ENCODE measurements at places on chromosomes 7 and 10. TPM values are rescaled to one million over a fixed set of nuclear protein-coding genes. Genes with fewer than 3 reads are reported as not detected.
A peak's percentile ranks its signal among the peaks of the same experiment; 100 is the strongest.

DNA sequence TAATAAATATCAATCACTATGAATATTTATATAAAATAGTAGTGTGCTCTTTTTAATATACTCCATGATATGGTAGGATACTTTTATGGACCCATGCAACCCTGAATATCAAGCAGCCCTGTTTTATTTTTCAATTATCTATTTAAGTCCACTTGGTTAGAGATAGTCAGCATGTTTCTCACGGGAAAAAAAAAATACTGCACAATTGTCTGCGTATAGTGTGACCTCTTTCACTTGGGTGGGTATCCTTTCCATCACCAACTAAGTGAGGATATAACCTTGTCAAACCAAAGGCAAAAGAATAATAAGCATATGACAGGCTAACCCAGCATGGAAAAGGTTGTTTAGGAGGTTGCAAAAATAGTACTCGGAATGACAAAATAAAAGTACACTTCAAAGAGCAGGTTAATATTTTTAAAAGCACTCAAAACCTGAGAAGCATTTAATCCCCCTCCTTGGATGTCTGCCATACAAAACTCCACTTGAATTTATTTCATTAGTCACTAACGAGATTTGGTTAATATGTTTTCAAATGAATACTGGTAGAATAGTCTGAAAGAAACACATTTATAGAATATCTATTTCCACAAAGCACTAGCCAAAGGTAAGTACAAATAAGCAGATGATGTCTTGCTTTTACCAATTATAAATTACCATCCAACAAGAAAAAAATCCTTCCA is 76.5 kb downstream of the IMMP2L start:
- no peaks in the 10 kb centered on the region for H3K4me1 ChIP-seq
- no peaks in the 10 kb centered on the region for H3K36me3 ChIP-seq
- DNase-seq, result no peak
- no peaks in the 10 kb centered on the region for H3K27me3 ChIP-seq

DNA sequence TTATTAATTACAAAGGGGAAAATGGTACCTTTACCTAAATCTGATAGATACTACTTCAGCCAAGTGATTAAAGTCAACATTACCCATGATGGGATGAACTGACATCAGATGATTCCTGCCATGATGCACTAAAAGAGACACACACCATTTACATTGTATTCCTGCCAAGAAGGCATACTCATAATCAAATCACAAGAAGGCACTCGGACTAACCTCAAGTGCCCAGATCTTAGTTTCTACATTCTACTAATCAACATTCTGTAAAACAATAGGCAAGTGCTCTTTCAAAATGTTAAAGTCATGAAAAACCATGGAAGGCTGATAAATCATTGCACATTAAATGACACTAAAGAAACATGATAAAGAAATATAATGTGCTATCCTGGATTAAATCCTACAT is 44.4 kb downstream of the SLC35G1 start:
- no peaks in the 10 kb centered on the region for H3K4me1 ChIP-seq
- H3K27ac ChIP-seq, result no peak overlapping the region
- no peaks in the 10 kb centered on the region for H3K27me3 ChIP-seq
- no peaks in the 10 kb centered on the region for H3K36me3 ChIP-seq
- DNase-seq, result no peak

GRCh38 chr10:19500959-19501358 is 315.3 kb upstream of the PLXDC2 start:
- no peak overlapping the region for H3K27ac ChIP-seq
- no peak for DNase-seq
- H3K4me3 ChIP-seq, result no peak overlapping the region
- H3K4me1 ChIP-seq, result no peaks in the 10 kb centered on the region
- H3K36me3 ChIP-seq, result no peaks in the 10 kb centered on the region

DNA sequence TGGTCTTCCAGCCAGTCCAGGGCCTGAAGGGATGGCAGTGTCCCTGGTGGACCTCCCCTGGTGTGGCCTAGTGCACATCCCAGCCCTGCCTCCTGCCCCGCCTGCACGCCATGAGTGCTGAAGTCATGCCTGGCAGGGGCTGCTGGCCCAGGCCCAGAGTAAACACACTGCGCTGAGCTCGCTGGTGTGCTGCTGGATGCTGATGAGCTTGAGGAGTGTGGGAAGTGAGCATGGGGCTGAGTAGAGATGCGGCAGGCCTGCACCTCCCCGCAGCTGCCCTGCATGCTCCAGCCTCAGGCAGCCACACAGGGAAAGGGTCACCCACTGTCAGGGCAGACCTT is 43.2 kb downstream of the HTRA1 start:
- H3K27ac ChIP-seq, result no peak overlapping the region
- H3K4me3 ChIP-seq, result no peak overlapping the region
- peak; percentile 46 for DNase-seq
- no peaks in the 10 kb centered on the region for H3K36me3 ChIP-seq
- H3K4me1 ChIP-seq, result peaks cover 4% of the 10 kb centered on the region

DNA sequence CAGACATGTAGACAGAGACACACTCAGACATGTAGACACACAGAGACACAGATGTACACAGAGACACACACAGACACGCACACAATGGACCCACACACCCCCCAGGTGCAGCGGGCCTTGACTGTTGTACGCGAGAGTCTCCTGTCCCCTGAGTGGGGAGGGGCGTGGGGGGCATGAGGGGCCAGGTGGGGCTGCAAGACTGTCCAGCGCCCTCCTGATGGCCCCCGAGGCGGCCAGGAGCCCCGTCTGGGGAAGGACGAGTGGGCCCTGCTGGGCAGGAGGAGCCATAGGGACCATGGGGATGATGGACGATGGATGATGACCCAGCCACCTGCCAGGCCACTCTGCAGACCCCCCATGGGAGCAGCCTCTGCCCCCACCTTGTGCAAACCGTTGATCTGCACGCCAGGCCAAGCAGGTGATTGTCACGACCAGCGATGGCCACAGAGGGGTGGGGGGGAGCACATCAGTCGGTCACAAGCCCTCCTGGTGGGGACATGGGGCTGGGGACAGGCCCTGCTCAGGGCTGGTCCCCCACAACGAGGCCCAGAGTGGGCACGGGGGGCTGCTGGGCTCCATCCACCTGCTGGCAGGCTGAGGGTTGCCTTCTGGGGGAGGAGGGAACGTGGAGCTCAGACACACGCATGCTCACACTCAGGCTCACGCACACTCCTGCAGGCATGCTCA is 11.6 kb downstream of the VENTX start:
- no peaks in the 10 kb centered on the region for H3K36me3 ChIP-seq
- no peak for DNase-seq
- H3K27ac ChIP-seq, result peak overlapping the region; percentile 94
- H3K4me3 ChIP-seq, result no peak overlapping the region
- H3K27me3 ChIP-seq, result no peaks in the 10 kb centered on the region
- peaks cover 43% of the 10 kb centered on the region for H3K4me1 ChIP-seq

- no peak overlapping the region for H3K27ac ChIP-seq
- no peaks in the 10 kb centered on the region for H3K36me3 ChIP-seq
- no peak for DNase-seq
- H3K4me1 ChIP-seq, result peaks cover 6% of the 10 kb centered on the region
Measured at GRCh38 chr7:130419658-130420057, 21.2 kb downstream of the CEP41 start.

- H3K27ac ChIP-seq, result no peak overlapping the region
- peaks cover 15% of the 10 kb centered on the region for H3K4me1 ChIP-seq
- no peaks in the 10 kb centered on the region for H3K36me3 ChIP-seq
Measured at GRCh38 chr7:108463613-108464012, 7.4 kb upstream of the NRCAM start.

DNA sequence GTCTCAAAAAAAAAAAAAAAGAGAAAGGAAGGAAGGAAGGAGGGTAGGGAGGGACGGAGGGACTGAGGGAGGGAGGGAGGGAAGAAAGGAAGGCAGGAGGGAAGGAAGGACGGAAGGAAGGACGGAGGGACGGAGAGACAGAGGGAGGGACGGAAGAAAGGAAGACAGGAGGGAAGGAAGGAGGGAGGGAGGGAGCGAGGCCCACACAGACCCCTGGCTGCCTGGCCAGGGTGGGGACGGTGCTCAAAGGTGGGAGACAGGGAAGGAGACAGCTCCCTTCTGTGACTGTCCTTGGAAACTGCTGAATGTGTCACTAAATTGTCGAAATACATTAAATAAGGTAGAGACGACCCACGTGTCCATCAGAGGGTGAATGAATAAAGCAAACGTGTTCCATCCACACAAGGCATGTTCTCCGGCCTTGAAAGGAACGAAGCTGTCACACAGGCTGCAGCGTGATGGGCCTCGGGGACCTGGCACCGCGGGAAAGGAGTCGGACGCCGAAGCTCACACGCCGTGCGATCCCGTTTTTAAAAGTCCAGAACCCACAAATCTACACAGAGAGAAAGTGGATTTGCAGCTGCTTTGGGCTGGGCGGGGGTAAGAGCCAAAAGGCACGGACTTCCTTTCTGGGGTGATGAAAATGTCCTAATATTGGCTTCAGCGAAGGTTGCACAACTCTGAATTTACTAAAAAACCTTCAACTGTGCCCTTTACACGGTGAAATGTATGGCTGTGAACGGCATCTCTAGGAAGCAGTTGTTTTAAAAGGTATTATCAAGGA is 23.3 kb downstream of the ADAP1 start:
- no peaks in the 10 kb centered on the region for H3K36me3 ChIP-seq
- H3K27me3 ChIP-seq, result no peaks in the 10 kb centered on the region
- H3K4me3 ChIP-seq, result no peak overlapping the region
- H3K4me1 ChIP-seq, result no peaks in the 10 kb centered on the region

Gene ZNF467
- 21.9 TPM for total RNA-seq

Gene CTBP2
- 31.2 TPM for total RNA-seq

Gene DBNL
- 145 TPM for total RNA-seq

Gene ZNF425
- 1.1 TPM for total RNA-seq

Measured in adrenal gland (tissue), 19 donors.